Renal pelvis (tissue), 12 donors: ENCODE measurements at places on chromosomes 16 and 17.

- DNase-seq: peak; percentile 87
Observed at GRCh38 chr17:73613271-73614233, 30.7 kb downstream of the SDK2 start.

GRCh38 chr16:35391328-35391727 is 1931.9 kb downstream of the TP53TG3F start:
- no peak for DNase-seq

DNA sequence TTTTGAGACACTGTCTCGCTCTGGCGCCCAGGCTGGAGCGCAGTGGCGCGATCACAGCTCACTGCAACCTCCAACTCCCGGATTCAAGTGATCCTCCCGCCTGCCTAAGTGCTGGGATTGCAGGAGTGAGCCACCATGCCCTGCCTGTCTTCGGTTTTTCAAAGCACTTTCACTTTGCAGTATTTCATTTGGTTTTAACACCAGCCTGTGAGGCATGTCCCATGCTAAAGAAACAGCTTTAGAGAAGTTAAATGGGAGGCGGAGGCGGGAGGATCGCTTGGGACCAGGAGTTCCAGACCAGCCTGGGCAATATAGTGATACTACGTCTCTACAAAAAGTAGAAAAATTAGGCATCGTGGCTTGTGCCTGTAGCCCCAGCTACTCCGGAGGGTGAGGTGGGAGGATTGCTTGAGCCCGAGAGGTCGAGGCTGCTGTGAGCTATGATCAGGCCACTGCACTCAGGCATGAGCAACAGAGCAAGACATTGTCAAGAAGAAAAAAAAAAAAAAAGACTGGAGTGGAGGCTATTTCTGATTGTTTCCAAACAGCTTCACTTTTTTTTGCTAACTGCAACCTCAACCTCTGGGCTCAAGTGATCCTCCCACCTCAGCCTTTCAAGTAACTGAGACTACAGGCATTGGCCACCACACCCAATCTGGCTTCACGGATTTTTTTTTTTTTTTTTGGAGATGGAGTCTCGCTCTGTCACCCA is 1.3 kb downstream of the METTL23 start:
- DNase-seq: no peak

DNA sequence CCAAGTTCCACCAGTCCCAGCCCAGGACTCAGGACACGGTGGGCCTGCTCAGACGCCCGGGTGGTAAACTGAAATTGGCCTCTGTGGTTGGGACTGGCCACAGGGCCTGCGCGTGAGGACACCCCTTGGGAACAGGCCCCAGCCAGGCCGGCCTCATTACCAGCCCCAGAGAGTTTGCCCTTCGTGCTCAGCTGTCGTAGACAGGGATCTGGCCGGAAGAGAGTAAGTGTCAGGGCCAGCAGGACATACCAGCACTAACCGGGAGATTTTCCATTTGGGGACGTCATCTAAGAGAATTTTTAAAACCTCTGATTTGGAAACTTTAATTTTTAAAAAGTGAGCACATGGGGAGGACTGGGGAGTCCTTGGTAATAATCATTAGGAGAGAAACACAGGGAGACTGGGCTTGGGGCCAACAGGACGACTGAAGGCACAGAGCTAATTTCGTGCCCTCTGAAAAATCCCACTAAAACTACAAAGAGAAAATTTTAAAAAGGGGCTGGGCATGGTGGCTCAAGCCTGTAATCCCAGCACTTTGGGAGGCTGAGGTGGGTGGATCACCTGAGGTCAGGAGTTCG is 2.4 kb upstream of the RBFOX3 start:
- no peak for DNase-seq

GRCh38 chr17:17603178-17603894 is 11.8 kb upstream of the PEMT start:
- DNase-seq: no peak

DNA sequence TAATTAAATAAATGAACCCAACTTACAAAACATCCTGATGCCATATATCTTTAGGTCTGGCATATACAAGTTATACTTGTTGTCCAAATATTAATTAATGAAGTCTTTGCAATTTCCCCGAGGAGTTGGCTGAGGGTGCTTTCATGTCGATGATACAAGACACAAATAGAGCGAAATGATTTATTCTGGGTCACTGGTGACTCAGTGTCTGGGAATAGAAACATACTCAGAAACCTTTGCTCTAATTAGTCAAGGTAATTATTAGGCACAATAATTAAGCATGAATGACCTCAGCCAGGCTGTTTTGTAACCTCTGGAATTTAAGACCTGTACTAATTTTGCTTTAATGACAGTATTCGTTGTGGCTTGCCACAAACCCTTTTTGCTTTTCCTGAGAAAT is 37.0 kb upstream of the HAPSTR1 start:
- no peak for DNase-seq

- peak; percentile 46 for DNase-seq
Observed at GRCh38 chr17:71438631-71439146, 682.1 kb upstream of the SOX9 start.

DNA sequence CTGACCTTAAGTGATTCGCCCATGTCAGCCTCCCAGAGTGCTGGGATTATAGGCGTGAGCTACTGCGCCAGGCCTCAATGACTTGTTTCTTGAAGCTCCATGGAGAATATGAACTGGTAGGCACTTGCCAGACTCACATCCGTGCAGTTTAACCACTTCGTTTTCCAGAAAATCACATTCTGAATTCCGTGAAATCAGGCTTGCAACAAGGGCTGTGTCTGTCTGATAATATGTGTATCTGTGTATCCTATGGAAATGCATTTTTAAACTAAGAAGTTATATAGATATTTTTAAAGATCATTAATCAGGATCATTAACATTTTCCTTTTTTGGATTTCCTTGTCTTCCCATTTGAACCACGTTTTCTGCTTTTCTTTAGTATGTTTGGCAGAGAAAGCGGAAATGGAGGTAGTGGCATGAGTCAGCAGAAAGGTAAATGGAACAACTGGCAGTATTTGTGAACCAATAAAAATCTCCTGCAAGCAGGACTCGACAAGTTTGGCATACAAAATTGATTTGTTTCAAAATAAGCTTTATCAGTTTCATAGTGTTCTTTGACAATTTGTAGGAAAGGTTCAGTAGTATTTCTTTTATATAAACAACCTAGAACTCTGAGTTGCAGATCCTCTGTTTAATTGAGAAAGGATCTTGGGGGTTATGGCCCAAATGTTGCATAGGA is 33.0 kb downstream of the USP10 start:
- no peak for DNase-seq

GRCh38 chr17:41523787-41524186 is 4.3 kb downstream of the KRT19 start:
- no peak for DNase-seq

- DNase-seq: no peak
Observed at GRCh38 chr17:12107905-12108304, 87.2 kb downstream of the MAP2K4 start.

GRCh38 chr16:27052007-27052406 is 14.7 kb upstream of the C16orf82 start:
- no peak for DNase-seq

DNA sequence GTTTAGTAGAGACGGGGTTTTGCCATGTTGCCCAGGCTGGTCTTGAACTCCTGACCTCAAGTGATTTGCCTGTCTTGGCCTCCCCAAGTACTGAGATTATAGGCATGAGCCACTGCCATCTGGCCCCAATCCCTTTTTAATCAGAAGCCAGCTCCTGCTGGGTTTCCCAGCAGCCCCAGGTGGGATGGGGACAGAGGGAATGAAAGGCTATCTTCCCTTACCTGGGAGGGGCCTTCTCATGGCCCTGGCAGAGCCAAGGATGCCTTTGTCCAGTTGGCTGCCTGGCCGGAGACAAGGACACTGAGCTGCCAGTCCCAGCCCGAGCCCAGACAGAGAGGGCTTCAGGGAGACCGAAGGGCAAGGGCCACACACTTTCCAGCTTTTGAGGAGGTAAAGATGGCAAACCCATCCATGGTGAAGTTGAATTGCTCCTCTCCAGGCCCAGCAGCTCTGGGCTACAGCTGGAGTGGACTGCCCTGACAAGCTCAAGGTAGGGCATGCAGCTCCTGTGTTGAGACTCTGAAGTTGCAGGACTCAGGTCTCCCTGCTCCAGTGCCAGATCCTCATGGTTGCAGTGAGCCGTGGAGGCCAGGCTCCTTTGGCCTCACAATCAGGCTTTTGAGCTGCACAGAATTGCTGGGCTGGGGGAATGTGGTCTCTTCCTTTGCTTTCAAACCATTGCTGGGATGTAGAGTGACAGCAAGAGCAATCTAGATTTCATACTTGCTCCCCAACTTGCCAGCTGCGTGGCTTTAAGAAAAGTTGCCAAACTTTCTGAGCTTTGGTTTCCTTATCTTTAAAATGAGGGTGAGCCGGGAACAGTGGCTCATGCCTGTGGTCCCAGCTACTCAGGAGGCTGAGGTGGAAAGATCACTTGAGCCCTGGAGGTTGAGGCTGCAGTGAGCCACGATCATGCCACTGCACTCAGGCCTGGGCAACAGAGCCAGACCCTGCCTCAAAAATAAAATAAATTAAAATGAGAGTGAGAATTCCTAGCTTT is 44.5 kb upstream of the IL34 start:
- DNase-seq: no peak

DNA sequence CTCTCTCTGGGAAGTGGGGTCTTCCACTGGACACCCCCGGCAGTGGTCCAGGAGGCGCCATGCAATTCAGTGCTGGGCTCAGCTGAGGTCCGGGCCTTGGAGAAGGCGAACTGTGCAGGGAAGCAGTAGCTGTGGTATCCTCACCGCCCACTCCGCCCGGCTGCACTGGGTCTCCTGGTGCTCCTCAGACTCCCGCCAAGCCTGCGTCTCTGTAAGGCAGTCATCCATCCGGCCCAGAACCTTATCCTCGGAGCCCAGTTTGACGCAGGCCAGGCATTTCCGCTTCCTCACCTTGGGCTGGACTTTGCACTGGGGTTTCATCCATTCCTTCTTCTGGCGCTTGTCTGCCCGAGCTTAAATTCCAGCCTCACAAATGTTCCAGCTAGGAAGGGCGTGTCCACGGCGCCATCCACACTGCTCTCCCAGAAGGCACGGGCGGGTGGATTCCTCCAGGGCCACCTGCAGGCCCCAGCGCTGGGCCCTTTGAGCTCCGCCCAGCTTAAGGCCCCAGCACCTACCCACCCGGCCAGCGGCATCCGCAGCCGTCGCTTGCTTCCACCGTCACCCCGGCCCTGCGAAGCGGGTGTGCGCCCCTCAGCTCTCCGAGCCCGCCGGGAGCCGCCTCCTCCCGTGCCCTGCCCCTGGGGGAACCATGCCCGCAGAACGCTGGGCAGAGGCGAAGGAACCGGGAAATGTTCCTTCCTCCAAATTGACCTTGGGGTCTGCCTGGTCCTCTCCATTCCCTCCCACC is 1884.8 kb downstream of the TP53TG3F start:
- no peak for DNase-seq

DNA sequence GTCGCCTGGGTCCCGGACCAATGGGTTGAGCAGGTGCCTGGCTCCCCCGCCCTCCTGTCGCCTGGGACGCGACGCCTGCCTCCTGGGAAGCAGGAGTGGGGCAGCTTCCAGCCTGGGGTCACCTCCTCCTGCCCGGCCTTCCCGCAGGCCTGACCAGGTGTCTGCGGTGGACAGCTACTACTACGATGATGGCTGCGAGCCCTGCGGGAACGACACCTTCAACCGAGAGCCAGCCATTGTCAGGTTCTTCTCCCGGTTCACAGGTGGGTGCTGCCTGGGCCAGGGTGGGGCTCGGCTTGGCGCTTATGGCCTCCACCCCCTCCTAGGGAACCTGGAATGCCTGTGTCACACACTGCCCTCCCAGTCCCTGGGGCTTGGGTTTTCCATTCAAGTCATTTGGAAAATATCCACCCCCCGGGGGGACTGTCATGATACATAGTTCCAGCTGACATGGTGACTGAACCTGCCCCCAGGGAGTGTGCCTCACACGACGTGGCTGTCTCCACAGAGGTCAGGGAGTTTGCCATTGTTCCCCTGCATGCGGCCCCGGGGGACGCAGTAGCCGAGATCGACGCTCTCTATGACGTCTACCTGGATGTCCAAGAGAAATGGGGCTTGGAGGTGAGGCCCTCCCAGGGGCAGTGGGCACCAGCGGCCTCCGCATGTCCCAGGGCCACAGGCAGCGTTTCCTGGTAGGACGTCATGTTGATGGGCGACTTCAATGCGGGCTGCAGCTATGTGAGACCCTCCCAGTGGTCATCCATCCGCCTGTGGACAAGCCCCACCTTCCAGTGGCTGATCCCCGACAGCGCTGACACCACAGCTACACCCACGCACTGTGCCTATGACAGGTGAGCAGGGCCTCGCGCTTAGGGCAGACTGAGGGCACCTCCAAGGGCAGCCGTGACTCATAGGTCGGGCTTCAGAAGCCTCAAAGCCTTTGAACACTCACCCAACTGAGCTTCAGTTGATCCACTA is 2.3 kb downstream of the DNASE1 start:
- no peak for DNase-seq

DNA sequence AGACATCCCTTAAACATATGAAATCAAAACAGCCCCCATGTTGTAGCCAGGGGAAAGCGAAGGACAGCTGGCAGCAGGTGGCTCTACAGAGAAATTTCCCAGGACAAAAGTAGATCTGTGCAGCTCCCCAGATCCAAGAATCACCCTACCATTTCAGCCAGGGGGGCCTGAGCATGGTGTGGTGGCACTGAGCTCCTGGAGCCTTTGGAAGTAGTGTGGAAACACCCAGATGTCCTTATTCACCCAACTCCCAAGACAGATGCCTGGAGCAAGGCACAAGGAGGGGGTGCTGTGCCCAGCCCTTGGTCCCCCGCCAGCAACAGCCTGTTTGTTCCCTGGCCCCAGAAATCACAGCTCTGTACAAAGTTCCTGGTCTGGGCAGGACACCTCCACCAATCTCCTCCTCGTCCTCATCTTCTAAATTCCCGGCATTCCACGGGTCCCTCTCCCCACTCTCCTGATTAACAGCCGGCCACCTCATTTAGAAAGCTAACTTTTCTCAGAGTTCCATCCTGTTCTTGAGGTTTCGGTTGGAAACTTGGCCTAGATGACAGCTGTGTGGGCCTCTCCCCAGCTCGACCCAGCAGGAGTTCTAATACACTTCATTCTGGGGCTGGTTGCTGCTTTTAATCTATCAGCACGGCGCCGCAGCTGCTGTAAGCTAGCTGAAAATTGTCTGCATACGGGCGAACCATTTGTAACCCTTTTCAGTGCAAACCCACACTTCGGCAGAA is 191.1 kb downstream of the C16orf78 start:
- DNase-seq: no peak
